HCEC 1CT (cell line): ENCODE measurements at places on chromosomes 2 and 18.
A peak's percentile ranks its signal among the peaks of the same experiment; 100 is the strongest.

GRCh38 chr2:67290451-67291290 lies 106.5 kb upstream of the ETAA1 start:
- DNase-seq = peak; percentile 82

- peak; percentile 85 for DNase-seq
Measured at GRCh38 chr2:74958274-74959105, at the start of gene POLE4. POLE4 (plus strand) TSS chr2:74958643; CDS start chr2:74958680, 37 bp downstream.

GRCh38 chr2:58900246-58901027 lies 659.3 kb upstream of the FANCL start:
- DNase-seq = no peak

DNA sequence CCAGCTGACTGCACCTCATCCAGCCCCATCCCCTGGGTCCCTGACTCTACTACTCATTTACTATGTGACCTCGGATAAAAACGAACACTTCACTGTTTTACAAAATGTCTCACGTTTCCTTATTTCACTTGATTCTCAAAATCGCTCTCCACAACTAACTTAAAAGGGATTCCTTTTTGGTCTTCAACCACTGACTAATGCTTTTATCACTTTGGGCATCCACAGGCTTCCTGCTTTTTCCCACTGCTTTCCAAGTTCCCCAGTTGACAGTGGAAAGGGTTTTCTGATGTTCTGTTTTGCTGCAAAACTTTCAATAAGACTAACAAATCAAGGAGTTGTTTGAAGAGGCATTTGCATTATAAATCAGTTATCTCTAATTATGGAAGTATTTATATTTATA lies 24.1 kb downstream of the EIF2AK3 start:
- DNase-seq = peak; percentile 56
